Breast epithelium (tissue), 4 donors: ENCODE measurements at places on chromosomes 5 and 9. TPM values are rescaled to one million over a fixed set of nuclear protein-coding genes. Genes with fewer than 3 reads are reported as not detected.

ENTREP1 gene
- total RNA-seq, result 52.7 TPM

PLEKHG4B gene
- 5.4 TPM for total RNA-seq

IFNK gene
- total RNA-seq, result not detected

GOLM1 gene
- total RNA-seq, result 45.6 TPM

INSL4 gene
- not detected for total RNA-seq

- DNase-seq, result no peak
These were observed 1.6 kb upstream of the TNIP1 start for GRCh38 chr5:151082282-151082902.
